ENCODE measurements at places on chromosomes 12 and 14.

DNA sequence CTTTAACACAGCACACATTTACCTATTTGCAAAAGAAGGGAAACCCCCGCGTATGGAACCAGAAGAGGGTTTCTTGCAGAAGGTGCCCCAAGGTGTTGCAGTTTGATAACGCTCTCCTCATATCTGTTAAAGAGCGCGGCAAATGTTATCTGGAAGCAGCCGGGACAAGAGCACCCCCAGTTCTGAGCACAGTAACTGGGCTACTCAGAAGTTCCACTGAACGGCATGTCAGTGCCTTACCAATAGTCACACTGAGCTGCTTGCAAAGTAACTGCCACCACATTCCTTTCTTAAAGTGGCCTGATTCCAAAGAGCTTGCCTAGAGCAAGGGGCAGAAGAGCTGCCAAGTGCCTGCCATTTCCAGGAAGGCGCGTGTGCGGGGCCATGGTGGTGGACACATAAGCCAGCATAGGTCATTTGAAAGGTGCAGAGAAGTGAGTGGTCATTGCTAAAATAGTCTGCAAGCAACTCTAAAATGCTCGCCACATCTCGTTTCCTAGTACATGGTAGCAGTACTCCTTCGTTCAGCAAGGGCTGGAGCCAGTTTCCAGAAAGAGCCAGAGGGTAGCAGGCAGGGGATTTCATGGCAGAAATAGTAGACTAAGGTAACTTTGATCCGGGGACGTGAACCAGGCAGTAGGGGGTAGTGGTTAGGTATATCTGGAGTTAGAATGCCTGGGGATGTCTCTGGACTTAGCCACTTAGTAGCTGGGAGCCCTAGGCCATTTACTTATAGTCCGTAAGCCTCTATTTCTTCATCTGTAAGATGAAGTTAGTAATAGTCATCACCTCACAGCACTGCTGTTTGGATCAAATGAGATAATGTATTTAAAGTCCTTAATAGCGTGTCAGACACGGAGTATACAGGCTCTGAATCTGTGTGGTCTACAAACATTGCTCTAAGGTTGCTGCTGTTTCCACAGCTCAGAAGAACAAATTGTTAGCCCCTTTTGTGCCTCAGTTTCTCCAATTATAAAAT, 37.6 kb downstream of the SPTB start:
- DNase-seq, result no peak

DNA sequence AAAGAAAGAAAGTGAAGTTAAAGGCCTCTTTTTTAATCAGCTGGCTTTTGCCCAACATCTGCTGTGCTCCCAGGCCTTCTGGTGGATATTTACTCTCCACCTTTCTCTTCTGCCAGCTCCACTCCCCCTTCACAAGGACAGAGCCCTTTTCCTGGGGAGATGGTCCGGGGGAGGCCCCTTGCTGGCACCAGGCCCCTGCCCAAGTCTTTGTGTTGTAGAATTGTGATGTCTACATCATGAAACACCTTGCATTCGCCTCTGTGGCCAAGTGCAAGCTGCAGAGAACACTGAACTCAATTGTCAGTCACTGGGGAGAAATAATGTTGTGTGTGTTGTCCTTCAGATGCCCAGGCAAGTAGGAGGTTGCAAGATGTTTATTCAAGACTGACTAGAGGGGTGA, 150.3 kb downstream of the DPF3 start:
- DNase-seq, result no peak

- no peak for DNase-seq
These were observed 78.9 kb downstream of the SNAPC1 start for GRCh38 chr14:61841145-61841544.

DNA sequence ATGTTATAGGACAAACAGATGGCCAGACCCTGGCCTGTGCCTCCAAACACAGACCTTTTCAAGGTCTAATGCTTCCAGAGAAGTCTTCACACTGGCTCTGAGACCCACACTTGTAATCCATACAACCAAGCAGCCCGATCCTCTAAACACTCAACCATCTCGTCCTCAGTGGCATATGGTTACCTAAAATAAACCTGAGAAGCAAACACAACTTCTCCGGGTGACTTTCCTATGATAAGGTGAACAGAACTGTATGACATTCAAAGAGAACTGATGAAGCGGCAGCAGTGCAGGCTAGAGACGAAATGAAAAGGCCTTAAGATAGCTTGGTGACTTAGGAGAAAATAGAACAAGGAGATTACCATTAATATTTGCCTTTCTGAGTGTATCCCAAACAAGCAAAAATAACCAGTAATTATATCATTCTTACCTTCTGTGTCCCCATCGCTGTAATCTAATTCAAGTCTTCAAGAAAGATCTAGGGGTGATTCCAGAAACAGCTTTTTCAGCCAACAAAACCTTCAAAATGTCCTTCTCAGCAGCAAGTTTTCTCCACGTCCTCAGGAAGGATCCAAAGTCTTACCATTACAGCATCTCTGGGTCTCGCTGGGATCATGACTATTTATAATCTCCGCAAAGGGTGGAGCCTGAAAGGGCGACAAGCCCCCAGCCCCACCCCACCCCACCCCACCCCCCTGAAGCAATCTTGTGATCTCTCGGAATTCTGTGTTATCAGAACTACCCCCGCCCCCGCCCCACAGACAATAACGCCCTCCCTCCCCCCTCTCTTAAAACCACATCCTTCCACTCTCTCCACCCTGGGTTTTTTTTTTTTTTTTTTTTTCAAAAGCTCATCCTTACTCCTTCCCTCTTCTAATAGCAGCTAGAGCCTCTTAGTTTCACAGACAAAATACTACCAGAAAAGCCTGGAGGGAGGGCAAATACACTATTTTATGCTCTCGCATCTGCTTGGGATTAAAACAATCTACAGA, at the start of gene SLC2A3:
Gene SLC2A3 (minus strand): TSS at position 598 of the 992 bp plus-strand sequence. CDS start 153 bp downstream, at position 445.
- DNase-seq, result no peak

GRCh38 chr12:77754086-77754485, 76.6 kb upstream of the NAV3 start:
- DNase-seq, result no peak

GRCh38 chr12:110301065-110301806, 20.2 kb downstream of the ATP2A2 start:
- DNase-seq, result no peak

- DNase-seq, result no peak
These were observed 36.6 kb upstream of the ASPG start for GRCh38 chr14:104048758-104049507.

DNA sequence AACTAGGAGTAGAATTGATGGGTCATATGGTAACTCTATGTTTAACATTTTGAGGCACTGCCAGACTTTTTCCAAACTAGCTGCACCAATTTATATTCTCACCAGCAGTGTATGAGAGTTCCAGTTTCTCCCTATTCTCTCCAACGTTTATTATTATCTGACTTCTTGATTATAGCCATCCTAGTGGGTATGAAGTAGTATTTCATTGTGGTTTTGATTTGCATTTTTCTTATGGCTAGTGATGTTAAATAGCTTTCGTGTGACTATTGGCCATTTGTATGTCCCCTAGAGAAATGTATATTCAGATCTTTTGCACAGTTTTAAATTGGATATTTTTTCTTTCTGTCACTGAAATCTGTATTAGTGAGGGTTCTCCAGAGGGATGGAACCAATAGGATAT, 37.8 kb downstream of the HELB start:
- DNase-seq, result no peak

- no peak for DNase-seq
These were observed 49.7 kb downstream of the TRMT5 start for GRCh38 chr14:60931218-60931617.

DNA sequence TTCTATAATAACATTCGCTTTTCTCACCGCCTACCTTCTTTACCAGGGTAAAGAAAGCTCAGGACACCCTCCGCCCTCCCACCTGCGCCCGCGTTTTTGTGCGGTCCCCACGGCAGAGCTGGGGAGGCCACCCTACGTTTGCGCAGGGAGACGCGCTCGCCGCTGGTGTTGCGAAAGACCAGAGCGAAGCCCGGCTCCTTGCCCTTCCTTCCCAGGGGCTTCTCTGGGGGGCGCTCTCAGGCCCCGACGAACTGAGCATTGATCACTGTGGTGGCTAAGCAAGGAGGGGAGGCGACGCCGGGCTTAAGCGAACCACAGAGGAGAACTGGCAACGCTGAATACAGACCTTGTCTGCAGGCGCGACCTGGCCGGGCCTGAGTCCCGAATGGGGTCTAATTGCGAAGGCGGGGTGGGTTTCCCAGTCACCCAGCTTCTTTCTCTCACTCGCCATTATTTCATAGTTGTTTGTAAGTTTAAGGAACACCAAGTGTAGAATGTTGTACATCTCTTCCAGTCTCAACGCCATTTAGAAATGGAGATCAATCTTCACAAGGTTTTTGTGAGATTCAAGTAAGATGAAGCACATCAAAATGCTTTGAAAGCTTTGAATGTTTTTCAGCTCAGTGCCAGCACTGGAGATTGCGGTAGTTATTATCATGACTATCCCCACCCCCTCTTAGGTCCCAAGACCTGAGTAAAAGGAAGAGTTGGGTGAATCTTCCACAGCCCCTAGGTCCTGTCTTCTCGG, 1.7 kb upstream of the NKX2-1 start:
- no peak for DNase-seq

GRCh38 chr12:117363953-117364486, 2.6 kb upstream of the NOS1 start:
- DNase-seq, result no peak

- no peak for DNase-seq
These were observed 421 bp downstream of the RTL1 start for GRCh38 chr14:100903134-100903468.

DNA sequence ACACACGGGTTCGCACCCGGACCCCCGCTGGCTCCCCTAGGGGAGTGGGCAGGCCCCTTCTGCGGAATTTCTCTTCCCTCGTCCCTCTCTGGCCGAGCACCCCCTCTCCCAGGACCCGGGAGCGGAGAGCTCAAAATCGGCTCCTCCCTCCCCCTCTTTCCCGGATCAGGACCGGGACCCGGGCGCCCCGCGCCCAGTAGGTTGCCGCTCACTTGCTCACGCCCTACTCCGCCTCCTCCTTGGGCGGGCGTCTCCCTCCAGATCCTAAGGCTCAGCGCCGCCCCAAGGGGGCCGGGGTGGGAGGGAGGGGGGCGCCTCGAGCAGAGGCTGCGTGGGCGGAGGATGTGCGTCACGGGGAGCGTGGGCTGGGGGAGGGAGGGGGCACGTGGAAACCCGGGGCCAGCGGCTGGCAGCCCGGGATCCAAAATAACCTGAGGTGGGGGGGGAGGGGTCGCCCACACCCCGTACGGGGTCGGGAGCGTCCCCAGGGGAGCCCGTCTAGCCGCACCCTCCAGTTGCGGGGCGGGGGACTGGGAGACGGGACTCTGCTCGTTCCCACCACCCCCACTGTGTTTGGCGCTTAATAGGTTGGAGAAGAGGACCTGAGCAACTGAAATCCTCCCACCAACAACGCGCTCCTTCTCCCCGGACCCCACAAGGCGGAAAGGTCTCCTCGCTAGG, 1.8 kb upstream of the NAB2 start:
- DNase-seq, result peak; percentile 48

DNA sequence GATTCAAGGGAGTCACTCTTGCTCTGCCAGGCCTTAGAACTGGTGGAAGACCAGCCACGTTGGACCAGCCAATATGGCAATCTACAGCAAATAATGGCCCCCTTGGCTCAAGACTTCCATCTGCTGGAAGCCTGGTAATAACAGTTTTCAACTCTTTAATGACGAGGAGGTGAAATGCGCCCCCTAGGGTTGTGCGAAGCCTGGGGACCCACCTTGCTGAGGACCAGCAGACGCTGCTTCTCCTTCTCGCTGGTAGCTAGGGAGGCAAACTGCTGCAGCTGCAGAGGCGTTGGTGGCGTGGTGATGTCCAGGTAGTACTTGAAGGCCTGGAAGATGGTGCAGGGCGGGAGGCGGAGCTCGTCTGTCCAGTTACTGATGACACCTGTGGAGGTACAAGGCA, 41.5 kb upstream of the FBXO21 start:
- no peak for DNase-seq

GRCh38 chr12:45060976-45061375, 10.1 kb upstream of the DBX2 start:
- DNase-seq, result no peak

- no peak for DNase-seq
These were observed 52.9 kb downstream of the SCN8A start for GRCh38 chr12:51643951-51644350.

DNA sequence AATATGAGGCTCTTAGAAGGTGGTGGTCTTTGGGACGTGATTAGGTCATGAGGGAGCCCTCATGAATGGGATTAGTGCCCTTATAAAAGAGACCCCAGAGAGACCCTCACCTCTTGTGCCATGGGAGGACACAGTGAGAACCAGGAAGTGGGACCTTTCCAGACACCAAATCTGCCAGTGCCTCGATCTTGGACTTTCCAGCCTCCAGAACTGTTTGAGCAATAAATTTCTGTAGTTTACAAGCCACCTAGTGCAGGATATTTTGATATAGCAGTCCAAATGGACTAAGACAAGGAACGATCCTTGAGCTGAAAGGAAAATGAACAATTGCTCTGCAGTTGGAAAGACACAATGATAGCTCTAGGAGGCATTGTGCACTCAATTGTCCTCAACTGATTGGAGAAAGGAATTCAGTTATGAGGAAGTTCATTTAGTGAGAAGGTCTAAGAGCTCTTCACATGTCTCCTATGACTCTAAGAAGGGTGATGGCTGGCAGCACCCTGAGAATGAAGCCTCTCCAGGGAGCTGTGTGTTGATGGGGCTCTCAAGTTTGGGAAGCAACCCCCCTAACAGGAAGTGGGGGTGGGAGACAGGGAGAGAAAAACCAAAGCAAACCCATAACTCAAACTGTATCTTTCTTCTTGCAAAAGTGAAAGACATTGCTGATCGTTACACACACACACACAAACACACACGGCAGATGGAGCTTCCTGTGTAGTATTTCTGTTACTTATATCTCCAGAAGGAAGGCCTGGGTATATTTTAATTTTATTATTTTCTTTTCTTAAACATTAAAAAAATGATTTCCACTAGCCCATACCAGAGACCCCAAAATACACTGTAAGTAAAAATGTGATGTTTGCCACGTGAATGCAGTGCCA, 21.0 kb downstream of the CHST11 start:
- no peak for DNase-seq

DNA sequence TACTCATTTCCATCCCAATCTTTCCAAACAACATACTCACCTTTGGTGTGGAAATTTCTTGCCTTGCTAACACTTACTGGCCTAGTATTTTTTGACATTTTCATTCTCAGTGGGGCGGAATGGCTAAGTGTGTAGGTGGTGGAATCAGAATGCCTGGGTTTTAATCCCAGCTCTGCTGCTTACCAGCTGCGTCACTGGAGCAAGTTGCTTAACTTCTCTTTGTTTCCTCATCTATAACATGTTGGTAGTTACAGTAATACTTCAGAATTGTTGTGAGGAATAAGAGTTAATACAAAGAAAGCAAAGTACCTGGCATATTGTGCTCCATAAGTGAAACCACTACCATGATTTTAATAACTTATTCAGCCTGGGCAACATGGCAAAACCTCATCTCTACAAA, 3.0 kb upstream of the FAM177A1 start:
- no peak for DNase-seq

GRCh38 chr12:18721452-18721851, 16.4 kb downstream of the PLCZ1 start:
- no peak for DNase-seq

- no peak for DNase-seq
These were observed 90.6 kb upstream of the PWP1 start for GRCh38 chr12:107594995-107595394.

Measured in substantia nigra (tissue), 51 donors.